ENCODE measurements at places on chromosomes 7 and 10.
A peak's percentile ranks its signal among the peaks of the same experiment; 100 is the strongest.

DNA sequence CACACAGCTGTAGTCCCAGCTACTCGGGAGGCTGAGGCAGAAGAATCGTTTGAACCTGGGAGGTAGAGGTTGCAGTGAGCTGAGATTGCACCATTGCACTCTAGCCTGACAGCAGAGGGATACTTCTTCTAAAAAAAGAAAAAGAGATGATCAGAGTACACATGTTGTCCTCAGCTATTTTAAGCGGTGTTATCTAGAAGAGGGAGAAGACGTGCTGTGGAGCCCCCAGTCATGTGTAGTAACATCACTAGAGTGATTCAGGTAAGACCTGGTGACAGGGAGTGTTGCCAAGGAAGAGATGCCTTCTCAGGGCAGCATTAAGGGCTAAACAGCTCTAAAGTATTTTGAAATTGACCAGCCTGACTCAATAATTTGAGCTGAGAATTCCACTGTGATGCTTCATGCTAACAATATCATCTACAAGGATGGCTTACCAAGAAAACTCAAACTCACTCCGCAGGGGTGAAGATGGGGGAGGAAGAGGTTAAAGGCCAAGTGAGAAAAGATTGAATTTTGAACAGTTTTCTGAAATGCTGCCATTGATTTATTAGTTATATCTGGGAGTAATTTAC is 97.4 kb downstream of the KLF6 start:
- no peak for DNase-seq

- no peak for DNase-seq
Observed at GRCh38 chr7:140391634-140392033, 6.7 kb downstream of the SLC37A3 start.

- DNase-seq = no peak
Observed at GRCh38 chr10:61284222-61284890, 168.8 kb downstream of the TMEM26 start.

DNA sequence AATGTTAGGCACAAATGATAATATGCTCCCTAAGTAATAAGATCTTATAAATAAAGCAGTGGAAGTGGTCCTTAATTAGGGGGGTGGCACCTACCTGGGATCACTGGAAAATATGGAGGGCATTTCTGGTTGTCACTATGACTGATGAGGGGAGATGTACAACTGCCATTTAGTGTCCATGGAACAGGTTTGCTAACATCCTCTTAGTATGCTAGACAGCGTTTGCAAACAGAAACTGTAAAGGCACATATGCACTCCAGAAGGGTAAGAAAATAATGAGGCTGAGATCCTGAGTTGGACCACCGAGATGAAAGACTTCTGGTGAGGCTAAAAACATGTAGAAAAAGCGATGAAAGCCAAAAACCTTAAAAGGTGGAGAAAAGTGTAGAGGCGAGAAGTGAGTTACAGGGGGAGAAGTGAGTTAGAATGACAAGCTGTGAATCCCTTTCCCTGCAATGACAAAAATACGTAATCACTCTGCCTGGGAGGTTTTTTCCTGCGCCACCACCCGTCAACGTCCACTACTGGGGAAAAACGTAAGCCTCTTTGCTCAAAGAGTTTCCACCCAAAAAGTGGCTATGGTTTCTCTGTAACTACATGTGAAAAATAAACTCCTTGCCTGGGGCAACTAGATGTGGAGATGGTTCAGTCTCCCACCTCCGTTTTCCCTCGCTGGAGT is 767 bp downstream of the KRIT1 start:
- DNase-seq = no peak

DNA sequence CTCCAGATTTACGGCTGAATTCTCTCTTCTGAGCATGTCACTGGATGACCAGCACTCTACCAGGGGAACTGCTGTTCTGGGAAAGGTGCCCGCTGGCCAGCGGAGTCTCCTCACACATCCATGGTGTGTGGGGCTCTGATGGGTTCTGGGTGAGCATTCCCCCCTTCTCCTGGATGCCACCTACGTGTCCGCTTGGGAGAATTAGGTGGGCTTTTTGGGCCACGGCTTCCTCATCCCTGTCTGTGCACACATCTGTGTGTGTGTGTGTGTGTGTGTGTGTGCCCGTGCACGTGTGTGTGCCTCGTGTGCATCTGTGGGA is 163.0 kb downstream of the DNAJB6 start:
- no peak for DNase-seq

- DNase-seq = no peak
Observed at GRCh38 chr10:24984906-24985305, 31.1 kb downstream of the ENKUR start.

- DNase-seq = no peak
Observed at GRCh38 chr10:17561111-17561510, 56.1 kb downstream of the HACD1 start.

DNA sequence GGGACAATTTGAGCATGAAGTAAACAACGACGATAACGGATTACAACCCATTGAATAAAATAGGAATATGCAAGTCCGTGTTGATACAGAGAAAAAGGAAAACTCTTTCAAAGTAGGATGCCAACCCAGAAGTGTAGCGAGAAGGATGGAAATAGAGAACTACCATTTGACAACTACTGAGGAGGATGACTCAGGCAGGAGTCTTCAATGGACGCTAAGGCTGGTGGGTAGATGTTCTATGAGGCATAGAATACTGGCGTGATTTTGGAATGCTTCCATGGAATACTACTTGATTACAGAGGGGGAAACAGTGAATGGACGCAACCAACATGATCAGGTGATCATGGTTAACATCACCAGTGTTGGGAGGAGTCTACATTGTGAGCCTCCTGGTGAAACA is 828 bp upstream of the CFAP70 start:
- DNase-seq = no peak

GRCh38 chr10:64830869-64831268 is 1309.7 kb downstream of the REEP3 start:
- no peak for DNase-seq

- DNase-seq = peak; percentile 12
Observed at GRCh38 chr10:60572511-60573194, 183.0 kb upstream of the ANK3 start.

DNA sequence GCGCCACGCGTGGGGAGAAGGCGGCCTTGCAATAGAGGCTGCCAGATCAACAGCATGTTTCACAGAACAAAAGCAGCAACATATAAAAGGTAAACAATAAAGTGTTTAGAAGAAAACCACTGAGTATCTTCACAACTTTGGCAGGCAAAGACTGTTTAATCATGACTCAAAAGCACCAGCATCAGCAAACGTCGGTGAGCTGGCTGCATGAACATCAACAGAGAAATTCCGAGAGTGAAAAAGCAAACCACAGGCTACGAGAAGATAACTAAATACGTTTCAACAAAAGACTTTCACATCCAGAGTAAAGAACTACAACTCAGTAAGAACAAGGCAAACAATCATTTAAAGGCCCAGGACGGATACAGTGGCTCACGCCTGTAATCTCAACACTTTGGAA is 172.0 kb downstream of the MAD1L1 start:
- DNase-seq = no peak

DNA sequence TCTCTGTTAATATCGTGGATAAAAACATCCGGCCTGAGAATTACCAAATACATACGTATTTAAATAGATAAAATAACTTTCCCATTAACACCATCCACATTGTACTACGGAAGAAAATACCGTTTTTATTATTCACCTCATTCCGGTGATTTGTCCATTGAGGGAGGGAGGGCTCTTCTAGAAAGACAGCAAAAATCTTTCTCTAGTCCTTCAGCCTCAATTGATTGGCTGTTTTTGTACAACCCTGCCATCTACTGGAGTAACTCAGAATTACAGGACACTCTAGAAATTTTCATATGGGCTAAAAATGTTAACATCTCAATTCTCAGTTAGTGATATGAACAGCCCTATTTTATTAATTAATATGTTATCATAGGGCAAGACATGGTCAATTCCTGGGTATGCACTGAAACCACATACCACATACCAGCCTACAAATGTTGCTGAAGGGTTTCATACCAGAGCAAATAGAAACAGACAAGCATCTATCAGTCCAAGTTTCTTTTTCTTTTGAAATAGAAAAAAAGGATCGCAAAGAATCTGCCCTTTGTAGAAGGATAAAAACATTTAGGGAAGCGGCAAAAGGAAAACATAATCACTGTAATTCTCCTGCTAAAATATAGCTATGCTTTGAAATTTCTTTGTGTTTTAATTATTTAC is 55.8 kb upstream of the CDCA7L start:
- no peak for DNase-seq

DNA sequence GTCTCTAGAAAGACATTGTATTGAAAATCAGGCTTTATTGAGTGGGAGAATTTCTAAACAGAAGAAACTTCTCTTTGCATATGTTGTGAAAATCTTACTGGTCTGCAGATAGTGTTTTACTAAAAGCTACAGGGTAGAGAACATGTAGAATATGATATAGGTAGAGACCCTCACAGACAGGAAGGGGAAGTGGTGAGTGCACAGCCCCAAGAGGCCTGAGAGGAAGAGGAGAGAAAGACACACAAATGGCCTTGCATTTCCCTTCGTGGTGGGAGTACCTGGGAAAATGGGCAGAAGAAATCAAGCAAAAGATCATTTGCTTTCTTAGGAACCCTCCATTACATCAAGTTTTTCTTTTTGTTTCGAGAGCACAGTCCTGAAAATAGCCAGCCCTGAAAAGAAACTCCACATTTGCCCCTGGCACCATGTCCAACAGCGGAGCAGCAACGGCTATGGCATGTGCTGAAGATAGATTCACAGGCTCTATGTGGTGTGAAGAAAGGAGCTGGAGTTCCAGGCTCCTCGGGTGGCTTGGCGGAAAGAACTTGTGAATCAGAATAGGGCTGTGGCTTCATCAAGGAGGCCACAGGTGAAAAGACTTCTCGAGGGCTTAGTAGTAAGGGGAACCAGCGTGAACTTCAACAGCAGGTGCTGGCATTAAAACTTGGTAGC is 143.5 kb downstream of the CALCR start:
- DNase-seq = no peak

- DNase-seq = no peak
Observed at GRCh38 chr10:101812606-101813005, 5.6 kb downstream of the OGA start.

- DNase-seq = no peak
Observed at GRCh38 chr10:79979976-79980687, 31.2 kb upstream of the SFTPD start.

- no peak for DNase-seq
Observed at GRCh38 chr7:30202671-30203070, 67.9 kb downstream of the MTURN start.

- DNase-seq = no peak
Observed at GRCh38 chr7:135233570-135233969, at the start of gene STRA8. STRA8 (plus strand) TSS chr7:135233838; CDS start chr7:135240525, 6,687 bp downstream.

GRCh38 chr7:76023002-76023401 is 24.8 kb downstream of the STYXL1 start:
- no peak for DNase-seq

DNA sequence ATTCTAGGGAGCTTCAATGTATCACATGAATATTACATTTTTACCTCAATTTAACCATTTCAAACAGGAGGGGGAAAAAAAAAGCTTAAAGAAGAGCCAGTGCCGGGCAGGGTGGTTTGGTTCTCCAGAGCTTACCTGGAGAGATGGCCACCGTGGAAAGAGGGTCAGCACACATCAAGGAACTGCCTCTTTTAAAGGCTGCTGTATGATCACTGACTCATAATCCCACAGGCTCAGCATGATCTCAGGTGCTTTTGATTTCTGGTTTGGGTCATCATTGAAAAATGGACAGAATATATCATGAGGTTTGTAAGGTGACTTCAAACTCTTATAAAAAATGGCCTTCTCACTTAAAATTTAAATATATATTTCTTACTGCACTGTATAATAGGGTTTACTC is 67.5 kb upstream of the MDFIC start:
- DNase-seq = no peak

GRCh38 chr7:33998476-33998875 is 93.1 kb downstream of the BMPER start:
- no peak for DNase-seq

DNA sequence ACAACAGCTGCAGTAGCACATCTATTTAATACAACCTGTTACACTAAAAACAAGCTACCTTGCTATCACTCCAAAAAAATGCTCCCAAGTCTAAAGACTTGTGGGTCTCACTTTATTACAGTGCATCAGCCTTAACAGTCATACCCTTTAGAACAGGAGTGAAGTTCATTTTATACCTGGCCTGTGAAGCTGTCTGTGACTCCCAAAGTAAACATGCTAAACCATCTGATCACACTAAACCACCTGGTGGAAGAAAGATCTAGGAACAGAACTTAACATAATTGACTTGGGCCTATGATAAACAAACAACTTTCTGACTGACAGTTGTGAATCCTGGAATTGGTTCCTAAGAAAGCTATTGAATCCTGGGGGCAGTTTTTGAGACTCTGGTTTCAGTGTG is 80.9 kb upstream of the ATP6V0A4 start:
- no peak for DNase-seq

DNA sequence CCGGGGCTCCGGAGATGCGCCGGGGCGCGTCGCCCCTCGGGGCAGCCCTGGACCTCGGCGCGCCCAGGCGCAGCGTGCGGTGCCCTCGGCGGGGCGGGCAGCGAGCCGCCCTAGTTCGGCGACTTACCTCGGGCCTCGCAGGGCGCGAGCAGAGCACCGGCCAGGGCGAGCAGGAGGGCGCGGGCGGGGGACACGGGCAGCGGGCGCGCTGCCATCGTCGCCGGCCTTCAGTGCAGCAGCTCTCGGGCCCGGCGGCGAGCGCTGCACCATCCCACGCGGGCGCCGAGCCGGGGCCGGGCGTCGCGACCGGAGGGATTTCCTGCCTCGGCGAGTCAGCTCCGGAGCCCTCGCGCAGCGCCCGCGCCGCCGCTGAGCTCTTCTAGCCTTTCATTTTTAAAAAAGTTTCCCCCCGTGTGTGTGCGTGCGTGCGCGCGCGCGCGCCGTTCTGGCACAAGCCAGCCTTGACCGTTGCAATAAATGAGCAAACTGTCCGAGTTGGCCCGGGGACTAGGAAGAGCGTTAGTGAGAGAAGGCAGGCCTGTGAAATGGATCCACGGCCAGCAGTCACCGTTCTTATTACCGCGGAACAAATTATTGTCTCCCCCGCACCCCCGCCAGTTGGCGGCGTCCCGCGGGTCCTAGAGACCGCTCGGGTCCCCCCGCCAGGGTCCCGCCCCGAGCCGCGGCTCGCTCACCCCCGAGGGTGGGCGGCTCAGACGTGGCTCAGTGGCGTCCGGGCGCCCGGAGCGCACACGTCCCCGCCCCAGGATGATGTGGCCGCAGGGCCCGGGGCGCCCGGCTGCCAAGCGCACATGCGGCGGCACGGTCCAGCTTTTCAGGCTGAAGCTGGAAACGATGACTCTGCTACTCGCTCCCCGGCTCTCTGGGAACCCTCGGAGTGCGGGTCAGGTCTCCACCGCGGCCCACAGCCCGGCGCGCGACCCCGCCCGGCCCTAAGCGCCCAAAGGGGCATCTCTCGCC is at the start of gene ADAM12:
ADAM12 (minus strand) TSS at position 547 of the 981 bp plus-strand sequence; CDS start at position 215, 332 bp downstream.
- DNase-seq = no peak

DNA sequence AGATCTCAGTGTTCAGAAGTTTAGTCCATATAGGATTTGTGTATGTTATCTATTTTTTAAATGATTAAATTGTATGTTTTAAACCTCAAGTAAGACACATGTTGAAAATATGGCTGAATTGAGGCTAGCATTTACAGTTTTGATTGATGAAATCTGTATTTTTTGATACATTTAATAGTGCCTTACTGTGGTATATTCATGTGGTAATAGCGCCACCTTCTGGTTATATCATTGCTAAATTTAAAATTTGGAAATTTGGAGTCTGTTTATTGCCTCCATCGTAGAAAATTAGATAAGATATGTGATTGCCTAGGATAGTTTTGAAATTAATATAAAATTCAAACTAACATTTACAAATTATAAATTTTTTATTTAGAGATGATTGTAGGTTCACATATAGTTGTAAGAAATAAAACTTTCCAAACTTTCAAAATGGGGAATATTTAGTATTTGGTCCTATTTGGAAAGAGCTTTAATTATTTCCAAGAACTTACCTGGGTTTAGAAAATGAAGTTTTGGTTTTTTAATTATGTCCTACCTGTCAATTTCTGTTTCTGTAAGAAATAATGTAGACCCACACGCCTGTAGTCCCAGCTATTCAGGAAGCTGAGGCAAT is 19.1 kb upstream of the ARMS2 start:
- DNase-seq = no peak
